ENCODE measurements at places on chromosomes 3 and 15.

DNA sequence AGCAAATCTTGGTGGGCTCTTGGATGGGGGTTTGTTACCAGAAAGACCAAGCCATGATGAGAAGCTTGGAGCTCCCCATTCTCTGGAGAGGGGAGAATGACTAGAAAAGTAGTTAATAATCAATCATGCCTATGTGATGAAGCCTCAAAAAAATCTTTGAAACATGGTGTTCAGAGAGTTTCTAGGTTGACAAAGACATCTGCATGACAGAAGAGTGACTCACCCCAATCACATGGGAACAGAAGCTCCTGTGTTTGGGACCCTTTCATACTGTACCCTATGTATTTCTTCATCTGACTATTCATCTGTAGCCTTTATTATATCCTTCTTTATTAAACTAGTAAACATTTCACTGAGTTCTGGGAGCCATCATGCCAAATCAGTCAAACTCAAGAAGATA lies 87.4 kb downstream of the BCHE start:
- no peak for DNase-seq

- DNase-seq, result no peak
These were observed 124.4 kb upstream of the MRPS22 start for GRCh38 chr3:139219463-139219862.

DNA sequence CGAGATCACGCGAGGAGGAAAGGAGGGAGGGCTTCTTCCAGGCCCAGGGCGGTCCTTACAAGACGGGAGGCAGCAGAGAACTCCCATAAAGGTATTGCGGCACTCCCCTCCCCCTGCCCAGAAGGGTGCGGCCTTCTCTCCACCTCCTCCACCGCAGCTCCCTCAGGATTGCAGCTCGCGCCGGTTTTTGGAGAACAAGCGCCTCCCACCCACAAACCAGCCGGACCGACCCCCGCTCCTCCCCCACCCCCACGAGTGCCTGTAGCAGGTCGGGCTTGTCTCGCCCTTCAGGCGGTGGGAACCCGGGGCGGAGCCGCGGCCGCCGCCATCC lies 1.1 kb upstream of the SETD5 start:
- DNase-seq, result no peak

DNA sequence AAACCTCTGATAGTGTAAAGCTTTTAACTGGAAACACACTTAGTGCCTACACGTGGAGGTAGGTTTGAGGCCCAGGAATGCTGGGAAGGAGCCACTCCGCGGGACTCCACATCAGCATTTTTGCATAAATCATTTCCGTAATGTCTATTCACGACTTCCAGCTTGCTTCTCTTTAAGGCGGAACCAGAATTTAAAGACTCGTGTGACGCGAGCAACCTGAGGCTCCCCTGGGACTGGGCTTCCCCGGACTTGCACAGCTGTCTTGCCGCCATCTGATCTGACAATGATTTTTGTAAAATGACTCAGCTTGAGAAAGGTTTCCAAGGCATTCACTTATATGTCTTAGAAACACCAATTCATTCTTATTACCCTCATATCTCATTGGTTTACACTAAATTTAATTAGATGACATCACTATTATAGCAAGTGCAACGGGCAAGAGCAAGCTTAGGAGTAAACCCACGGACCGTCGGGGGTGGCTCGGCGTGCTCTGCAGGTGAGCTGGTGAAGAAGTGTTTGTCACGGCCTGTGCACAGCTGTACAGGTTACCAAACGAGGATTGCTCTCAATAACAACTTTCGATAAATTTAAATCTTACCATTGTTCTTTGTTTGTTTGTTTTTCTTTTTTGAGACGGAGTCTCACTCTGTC lies 95.2 kb downstream of the CHSY1 start:
- no peak for DNase-seq
